Glutamatergic neuron (in vitro differentiated cells): ENCODE measurements at places on chromosomes 4 and X.

- DNase-seq, result no peak
These were observed 12.2 kb downstream of the RNF150 start for GRCh38 chr4:141121101-141121500.

- DNase-seq, result no peak
These were observed 601.4 kb upstream of the ACTRT1 start for GRCh38 chrX:128653524-128654060.

GRCh38 chrX:40434947-40435346, 145.8 kb upstream of the ATP6AP2 start:
- peak; percentile 77 for DNase-seq

DNA sequence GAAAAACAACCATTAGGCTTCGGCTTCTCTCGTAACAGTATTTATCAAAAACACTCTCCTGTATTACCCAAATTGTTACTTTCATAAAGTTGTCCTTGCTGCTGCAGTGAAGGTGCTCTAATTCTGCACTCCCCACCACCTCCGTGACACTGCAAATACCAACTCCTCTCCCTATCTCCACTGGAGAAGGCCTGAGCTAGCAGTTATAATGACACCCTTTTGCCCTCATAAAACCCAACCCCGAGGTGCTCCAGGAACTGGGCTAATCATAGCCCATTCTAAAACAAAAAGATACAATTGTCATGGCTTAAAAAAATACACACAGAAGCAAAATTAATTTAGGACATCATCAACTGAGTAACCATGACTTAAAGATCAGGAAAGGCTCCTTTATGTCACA, 59.2 kb downstream of the MAP7D2 start:
- no peak for DNase-seq

GRCh38 chr4:100872811-100873210, 355.0 kb upstream of the EMCN start:
- no peak for DNase-seq

- DNase-seq, result no peak
These were observed 202.0 kb downstream of the NR3C2 start for GRCh38 chr4:148240241-148240640.

DNA sequence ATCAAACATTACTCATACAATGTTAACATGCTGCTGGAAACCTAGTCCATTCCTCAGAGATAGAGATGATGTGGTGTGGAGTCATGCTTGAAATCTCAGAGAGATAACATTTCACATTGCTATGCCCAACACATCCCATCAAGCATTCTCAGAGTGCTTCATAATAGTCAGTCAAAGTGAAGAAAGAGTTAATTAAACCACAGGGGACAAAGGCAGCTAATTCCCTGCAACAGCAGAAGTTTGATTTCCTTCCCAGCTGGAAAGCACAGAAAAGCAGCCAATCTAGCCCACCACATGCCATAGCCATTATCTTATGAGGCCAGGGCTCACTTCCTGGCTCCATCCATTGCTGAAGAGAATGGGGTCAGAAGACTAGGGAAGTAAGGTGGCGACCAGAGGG, 8.9 kb downstream of the KDR start:
- DNase-seq, result no peak

GRCh38 chrX:102515975-102516941, at the start of gene TMSB15A:
TMSB15A (minus strand) TSS chrX:102516739.
- DNase-seq, result peak; percentile 84

- DNase-seq, result peak; percentile 30
These were observed 608 bp downstream of the TAF1 start for GRCh38 chrX:71366674-71367256.

DNA sequence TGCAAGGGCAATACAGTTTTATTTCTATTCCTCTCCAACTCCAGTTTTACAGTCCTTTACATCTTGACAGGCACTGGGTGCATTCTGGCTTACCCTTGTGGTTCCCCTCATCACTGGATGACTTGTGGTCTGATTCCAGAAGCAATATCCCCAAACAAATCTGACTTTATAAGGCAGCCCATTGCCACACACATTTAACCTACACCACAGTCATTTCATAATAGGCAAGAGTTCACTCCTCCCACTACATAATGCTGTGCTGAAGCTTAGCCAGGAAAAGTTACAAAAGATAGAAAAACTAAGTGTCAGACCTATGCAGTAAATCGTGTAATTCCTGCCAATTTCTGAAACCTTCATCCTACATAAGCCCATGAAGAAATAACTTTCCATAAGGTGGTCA, 82.9 kb upstream of the MID1IP1 start:
- no peak for DNase-seq

GRCh38 chr4:39710098-39710896, 12.4 kb downstream of the UBE2K start:
- no peak for DNase-seq

DNA sequence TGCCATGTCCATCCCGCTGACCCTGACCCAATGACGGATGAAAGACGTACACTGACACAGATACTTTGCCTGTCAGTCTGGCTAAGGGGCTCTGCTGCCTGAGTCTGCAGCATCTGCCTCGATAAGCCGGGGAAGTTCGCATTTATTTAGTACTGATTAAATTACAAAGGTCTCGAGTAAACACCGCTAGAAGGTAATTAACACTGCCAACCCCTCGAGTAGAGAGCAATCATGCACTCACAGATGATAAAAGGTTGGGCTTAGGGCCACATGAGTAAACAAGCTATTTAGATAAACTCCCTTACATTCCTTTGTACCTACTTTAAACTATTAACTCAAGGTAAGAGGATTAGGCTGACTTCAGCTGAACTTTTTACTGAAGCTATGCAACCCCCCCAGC, 16.0 kb upstream of the RBMXL3 start:
- no peak for DNase-seq

DNA sequence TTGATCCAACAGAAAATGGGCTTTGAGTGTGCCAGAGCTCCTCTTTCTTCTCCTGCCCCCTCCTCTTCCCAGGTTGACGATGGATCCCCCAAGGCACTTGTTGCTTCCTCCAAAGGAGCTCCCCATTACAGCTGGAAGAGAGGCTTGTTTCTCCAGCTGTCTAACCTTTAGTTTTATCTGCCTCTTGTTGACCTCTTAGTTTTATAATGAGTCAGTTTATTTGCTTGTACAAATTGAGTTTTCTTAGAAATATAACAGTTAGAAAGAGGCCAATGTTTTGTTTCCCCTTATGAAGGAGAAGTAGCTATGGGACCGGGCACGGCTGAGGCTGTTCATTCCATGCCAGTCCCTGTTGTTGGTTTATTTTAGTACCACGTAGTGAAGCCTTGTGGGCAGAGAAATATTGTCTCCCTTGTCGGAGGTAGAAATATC, 158.2 kb downstream of the SPRY1 start:
- no peak for DNase-seq

GRCh38 chrX:49960061-49960460, 37.7 kb downstream of the CLCN5 start:
- no peak for DNase-seq

- peak; percentile 49 for DNase-seq
These were observed 1.6 kb upstream of the LIN54 start for GRCh38 chr4:83012200-83012686.

DNA sequence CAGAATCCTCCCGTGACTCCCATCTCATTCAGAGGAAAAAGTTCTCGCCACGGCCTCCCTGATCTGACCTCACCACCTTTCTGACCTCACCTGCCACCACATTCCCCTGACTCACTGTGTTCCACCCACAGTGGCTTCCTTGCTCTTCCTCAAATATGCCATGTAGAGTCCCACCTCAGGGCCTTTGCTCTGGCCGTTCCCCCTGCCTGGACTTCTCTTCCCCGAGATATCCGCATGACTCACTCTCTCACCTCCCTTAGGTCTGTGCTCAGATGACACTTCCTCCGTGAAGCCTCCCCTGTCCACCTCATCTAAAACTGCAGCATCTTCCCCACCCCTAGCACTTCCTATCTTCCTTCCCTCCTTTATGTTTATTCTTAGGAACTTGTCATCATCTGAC, 7.2 kb upstream of the TSPYL2 start:
- DNase-seq, result no peak

GRCh38 chr4:3112201-3112600, 37.7 kb downstream of the HTT start:
- DNase-seq, result no peak

GRCh38 chr4:1249731-1250526, 999 bp upstream of the CTBP1 start:
- no peak for DNase-seq

GRCh38 chr4:53688186-53688790, 97.0 kb upstream of the LNX1 start:
- no peak for DNase-seq
